Pancreas (tissue), 10 donors: ENCODE measurements at places on chromosomes 7 and 10.

- no peak for DNase-seq
Measured at GRCh38 chr10:83945982-83946718, 193.2 kb upstream of the GHITM start.

GRCh38 chr7:105656922-105657521, 75.7 kb upstream of the EFCAB10 start:
- DNase-seq: peak; percentile 48

GRCh38 chr10:107103174-107104025, 61.1 kb downstream of the SORCS1 start:
- DNase-seq: no peak

GRCh38 chr10:114868870-114869519, 47.4 kb downstream of the FHIP2A start:
- DNase-seq: no peak

DNA sequence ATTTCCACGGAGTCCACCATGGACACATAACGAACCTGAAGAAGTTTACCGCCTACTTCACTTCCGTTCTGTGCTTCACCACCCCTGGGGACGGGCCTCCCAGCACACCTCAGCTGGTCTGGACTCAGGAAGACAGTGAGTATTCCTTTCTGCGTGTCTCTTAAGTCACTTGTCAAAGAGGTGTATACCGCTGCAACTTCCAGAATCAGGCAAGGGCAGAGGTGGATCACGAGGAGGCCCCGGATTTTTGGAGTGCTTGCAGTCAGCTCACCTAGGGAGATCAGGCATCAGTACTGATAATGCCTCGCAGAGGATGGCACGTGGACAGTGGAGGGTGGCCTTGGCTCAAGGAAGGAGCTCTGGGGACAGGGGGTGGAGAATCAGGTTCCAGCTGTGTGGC, 630.4 kb upstream of the FOXK1 start:
- no peak for DNase-seq

DNA sequence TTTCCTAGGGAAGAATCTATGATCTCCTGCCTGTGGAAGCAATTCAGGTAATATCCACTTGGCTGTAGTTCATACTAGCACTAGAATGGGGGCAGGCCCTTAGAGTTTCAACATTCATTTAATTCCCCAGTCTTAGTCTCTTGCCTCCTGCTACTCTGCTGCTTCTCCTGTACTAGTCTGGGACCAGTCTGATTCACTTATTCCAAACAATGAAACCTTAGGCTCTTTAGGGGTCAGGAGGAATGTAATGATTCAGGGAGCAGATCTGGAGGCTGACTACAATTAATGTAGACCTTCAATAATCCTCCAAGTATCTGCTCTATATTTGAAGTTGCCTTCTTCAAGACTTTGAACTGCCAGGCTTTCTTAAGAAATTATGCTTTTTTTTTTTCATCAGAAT, 101.8 kb downstream of the GNAT3 start:
- DNase-seq: no peak

DNA sequence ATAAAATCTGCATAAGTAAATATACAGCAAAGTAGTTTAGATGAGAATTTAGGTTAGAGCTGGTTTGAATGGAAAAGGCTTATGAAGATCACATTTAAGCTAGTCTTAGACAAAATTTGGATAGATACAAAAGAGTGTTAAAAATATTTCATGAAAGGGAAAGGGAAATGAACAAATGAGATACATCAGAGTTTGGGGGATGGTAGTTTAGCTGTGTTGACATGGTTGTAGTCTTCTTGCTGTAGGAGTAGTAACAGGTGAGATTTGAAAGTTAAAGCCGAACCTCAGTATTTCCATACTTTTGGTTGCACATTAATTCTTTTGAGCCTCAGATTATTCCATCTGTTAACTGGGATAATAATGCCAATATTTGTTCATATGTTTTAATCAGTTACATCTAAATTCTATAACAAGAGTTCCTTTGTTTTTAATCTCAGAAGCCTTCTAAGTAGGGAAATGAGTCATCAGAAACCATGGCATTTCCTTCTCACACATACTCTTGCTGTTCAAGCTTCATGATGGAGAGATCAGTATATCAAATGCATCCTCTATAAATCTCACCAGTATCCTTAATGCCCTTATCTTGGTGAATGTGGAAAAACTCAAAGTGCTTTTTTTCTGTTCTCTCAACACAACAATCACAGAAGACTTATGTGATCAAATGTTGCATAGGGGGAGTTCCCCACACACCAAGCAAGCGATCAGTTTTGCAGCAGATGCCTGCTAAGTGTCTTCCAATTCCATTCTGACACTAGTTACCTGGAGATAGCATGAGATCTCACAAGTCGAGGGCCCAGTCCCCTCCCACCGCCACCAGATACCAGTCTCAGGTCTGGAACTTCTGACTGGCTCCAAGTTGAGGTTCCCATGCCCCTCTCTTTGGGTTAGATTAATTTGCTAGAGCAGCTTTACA, 84.7 kb downstream of the MAPK8 start:
- DNase-seq: no peak

DNA sequence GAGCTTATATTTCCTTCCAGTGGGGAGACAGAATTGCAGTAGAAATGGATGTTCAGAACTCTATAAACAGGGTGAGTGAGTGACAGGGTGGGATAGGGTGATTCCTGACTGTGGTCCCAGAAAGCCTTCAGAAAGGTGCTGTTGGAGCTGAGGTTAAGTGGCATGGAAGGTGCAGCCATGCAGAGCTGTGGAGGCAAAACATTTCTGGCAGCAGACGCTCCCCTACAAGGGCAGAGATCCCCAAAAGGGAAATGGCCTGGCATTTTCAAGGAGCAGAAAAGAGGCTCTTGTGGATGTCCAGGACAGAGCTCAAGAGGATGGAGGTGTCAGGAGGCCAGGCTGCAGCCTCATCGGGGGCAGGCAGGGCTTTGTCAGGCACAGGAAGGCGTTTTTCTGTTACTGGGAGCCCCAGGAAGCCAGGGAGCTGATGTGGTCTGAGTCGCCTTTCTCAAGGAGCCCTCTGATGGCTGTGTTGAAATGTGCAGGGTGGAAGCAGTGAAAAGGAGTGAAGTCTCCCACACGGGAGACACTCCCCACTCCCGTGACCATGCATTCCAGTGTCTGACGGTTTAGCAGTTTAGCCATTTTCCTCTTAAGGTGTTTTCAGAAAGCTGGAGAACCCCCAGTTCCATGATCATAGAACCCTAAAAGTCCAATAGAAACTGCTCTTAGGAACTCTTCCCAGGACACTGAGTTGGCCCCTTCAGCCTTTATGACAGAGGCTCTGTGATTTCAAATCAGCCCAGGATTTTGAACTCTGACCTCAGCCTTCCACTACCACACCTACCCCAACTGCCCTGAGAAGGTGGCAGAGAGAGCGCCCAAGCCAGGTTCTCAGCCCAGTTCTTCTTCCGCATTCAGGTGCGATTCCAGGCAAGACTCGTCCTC, 96.2 kb downstream of the C10orf105 start:
- DNase-seq: no peak

DNA sequence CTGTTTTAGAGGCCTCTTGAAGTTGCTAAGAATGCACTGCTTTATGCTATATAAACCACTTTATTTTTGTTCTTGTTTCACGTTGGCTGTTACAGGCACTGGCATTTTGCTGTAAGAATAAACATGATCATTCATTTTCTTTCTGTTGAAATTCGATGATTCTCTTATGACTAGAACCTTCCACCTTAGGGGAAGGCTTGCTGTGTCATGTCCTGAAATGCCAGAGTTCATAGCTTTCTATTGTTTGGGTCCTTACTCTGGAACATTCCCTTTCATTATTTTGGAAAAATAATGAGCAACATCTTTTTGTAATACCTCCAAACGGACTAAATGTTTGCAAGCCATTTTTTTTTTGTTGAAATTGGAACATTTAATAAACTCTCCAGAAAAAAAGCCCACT, 495.1 kb upstream of the POT1 start:
- DNase-seq: no peak

DNA sequence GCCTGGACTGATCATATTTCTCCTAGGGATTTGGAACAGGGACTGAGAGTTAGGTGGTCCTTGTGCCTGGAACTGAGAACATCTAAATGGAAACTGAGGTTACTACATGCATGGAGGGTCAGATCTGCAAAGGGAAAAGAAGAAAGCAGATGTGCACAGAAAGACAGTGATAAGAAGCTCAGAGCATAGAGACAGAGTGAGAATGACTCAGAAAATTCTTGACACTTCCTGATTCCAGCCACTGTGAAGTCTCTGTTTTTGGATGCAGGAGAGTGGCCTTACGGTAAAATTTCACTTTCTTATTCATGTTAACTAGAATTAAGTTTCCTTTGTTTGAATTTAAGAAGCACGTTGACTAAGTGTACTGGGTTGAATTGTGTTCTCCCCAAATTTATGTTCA, 241.7 kb downstream of the TMEM26 start:
- DNase-seq: no peak
